ENCODE measurements at places on chromosomes 2 and 18.

- DNase-seq: no peak
Observed at GRCh38 chr18:38693104-38693503, 1127.5 kb upstream of the CELF4 start.

DNA sequence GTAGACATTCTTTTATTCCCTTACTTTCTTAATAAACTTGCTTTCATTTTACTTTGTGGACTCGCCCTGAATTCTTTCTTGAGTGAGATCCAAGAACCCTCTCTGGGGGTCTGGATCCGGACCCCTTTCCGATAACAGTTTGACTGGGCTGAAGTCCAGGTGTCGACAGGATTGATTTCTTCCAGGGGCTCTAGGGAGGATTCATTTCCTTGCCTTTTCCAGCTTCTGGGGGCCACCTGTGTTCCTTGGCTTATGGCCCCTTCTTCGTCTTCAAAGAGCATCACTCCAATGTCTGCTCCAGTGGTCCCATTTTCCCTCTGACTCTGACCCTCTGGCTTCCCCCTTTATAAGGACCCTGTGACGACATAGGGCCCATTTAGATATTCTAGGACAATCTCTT lies 67.5 kb downstream of the COPS8 start:
- DNase-seq: no peak

DNA sequence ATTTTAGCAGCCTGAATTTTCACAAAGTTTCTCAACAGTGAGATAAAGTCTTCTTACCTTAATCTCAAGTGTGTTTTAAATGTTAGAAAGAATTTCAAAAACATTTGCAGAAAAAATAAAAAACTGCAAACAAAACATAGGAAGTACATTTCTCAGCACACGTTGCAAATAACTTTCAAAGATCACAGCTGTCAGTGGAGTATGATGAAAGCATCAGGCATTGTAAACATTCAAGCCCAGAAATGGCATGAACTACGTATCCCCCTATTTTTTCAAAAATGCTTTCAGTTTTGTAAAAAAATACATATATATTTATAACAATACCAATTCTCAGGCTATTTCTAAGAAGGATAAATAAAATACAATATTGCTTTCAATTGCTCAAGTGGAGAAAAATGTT lies 320.6 kb upstream of the TFPI start:
- DNase-seq: no peak

DNA sequence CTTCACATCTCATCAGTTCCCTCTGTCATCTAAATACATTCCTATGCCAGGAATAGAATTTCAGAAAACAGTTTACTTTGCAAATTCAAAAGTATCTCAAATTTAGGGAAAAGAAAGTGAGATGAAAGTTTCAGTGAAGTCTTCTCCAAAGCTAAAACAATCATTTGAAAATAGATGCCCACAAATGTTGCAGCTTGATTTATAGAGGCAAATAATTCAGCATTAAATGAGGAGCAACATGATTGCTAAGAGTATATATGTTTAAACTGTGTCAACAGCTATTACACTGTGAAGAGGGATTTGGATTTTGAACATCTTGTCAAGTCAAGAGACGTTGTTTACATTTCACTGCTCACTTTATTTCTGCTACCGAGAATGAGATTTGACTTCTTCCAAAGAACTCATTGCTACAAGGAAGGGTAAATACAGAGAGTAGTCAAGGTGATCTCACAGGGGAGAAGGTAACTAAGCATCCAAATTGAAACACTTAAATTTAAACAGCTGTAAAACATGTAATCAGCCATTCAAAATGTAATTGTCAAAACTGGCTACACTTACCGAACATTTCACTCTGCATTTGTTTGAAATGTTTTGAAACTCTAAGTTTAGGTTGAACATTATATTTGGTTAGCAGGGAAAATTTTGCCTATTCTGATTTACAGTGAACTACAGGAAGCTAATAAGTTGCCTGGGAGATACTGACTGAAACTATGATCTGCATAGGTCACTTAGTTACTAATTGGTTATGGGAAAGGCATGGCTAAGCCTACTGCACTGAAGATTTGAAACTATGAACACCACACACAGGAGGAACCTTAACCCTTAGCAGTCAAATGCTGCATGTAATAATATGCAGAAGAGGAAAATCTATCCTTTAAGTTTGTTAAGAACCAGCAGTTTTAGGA lies 33.2 kb upstream of the GALNT3 start:
- DNase-seq: no peak

- no peak for DNase-seq
Observed at GRCh38 chr2:28251337-28251736, 141.3 kb upstream of the FOSL2 start.

DNA sequence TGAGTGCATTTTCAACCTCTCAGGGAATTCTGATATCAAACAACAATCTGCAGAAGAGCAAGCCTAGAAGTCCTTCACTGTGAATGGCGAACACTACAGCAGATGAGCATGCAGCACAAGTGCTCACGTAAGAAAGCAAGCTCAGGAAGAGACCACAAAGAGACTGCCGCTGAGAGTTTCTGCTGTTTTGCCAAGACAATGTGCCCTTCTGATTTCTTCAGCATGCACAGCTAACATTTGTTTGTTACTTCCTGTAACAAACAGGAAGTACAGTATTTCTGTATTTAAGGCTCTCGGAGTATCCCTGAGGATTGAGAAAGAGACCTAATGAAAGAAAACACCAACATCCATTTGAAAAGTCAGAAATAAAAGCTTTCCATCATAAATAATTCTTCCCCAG lies 45.9 kb downstream of the MBOAT2 start:
- DNase-seq: no peak

DNA sequence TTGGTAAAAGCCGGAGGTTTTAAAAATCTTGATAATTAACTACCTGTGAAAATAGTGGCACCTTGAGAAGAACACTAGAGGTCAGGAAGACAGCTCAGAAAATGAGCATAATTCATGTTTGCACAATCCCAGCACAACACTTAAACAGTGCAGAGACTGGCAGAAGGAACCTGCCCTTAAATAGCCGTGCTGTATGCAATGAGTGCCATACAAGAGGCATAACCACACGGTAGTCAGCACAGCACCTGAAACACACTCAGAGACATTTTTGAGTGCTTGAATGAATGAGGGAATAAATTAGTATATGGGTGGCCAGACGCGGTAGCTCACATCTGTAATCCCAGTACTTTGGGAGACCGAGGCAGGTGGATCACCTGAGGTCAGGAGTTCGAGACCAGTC lies 164.9 kb downstream of the PAX3 start:
- no peak for DNase-seq

- peak; percentile 16 for DNase-seq
Observed at GRCh38 chr2:168992591-168993349, 38.4 kb downstream of the ABCB11 start.

DNA sequence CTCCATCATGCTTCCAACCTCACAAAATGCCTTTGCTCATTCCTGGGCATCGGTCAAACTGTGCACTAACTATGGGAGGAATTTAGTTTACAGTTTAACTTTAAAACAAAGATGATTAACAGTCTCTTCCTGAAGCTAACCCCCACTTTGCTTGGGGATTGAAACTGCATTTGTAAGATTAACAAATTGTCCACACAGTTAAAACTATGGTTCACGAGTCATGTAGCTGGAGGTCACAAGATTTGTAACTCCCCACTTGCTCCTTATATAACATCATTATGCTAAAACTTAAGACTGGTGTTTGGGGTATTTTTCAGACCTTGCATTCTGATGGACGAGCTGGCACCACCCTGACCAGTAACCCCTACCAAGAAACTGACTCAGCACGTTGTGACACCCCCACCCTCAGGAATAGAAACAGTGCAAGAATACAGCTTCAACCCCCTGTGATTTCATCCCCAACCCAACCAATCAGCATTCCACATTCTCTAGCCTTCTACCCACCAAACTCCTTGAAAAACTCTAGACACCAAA lies 252.3 kb downstream of the MBD5 start:
- no peak for DNase-seq

GRCh38 chr18:31880186-31880898 lies 62.6 kb downstream of the TRAPPC8 start:
- no peak for DNase-seq

DNA sequence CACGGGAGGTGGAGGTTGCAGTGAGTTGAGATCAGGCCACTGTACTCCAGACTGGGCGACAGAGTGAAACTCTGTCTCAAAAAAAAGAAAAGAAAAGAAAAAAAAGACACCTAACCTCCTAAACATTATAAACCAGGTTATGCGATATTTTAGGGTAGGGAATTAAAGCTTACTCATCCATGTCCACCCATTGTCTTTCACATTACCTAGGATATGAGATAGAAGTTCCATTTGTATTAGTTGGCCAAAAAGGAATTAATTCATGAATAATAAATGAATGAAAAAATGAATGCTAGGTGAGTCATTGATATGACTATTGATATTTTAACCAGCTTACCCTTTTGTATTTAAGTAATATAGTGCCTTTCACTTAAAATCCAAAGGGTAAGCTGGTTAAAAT lies 132.9 kb downstream of the FAM161A start:
- no peak for DNase-seq

DNA sequence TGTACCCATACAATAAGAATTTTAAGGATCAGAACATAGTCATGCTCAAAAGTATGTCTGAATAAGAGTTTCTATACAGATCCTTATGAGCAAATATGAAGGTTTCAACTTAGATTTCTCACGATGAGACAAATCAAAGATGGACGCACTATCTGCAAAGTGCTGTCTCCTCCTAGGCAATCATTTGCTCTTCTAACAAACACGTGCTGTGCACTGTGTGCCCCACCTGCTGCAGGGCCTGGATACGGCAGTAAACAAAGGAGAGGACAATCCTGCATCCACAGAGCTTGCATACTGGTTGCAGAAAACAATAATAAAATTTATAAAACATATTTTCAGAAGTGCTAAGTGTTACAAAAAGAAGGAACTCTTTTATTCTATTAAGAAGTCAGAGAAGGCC lies 39.9 kb upstream of the KIDINS220 start:
- no peak for DNase-seq

DNA sequence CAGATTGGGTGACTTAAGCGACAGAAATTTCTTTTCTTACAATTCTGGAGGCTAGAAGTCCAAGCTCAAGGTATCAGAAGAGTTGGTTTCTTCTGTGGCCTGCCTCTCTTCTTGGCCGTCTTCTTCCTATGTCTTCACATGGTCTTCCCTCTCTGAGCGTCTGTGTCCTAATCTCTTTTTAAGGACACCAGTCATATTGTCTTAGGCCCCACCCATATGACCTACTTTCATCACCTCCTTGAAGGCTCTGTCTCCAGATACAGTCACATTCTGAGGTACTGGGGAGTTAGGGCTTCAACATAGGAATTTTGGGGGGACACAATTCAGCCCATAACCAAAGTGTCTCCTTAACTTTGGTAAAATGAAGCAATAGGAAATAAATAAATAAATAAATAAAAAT lies 110.9 kb upstream of the EPC2 start:
- DNase-seq: no peak

- DNase-seq: no peak
Observed at GRCh38 chr2:178946494-178946893, 103.4 kb downstream of the CCDC141 start.

GRCh38 chr2:55550368-55551102 lies 31.0 kb downstream of the CFAP36 start:
- peak; percentile 66 for DNase-seq

DNA sequence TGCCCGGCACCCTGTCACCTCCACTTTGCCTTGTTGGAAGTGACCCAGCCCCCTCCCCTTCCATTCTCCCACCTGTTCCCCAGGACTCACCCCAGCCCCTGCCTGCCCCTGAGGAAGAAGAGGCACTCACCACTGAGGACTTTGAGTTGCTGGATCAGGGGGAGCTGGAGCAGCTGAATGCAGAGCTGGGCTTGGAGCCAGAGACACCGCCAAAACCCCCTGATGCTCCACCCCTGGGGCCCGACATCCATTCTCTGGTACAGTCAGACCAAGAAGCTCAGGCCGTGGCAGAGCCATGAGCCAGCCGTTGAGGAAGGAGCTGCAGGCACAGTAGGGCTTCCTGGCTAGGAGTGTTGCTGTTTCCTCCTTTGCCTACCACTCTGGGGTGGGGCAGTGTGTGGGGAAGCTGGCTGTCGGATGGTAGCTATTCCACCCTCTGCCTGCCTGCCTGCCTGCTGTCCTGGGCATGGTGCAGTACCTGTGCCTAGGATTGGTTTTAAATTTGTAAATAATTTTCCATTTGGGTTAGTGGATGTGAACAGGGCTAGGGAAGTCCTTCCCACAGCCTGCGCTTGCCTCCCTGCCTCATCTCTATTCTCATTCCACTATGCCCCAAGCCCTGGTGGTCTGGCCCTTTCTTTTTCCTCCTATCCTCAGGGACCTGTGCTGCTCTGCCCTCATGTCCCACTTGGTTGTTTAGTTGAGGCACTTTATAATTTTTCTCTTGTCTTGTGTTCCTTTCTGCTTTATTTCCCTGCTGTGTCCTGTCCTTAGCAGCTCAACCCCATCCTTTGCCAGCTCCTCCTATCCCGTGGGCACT lies 4.5 kb downstream of the RETREG2 start:
- no peak for DNase-seq

GRCh38 chr2:74872389-74872836 lies 38.5 kb downstream of the HK2 start:
- DNase-seq: no peak

- no peak for DNase-seq
Observed at GRCh38 chr2:141630407-141630930, 500.3 kb downstream of the LRP1B start.
